ENCODE measurements at places on chromosomes 7 and 10.

DNA sequence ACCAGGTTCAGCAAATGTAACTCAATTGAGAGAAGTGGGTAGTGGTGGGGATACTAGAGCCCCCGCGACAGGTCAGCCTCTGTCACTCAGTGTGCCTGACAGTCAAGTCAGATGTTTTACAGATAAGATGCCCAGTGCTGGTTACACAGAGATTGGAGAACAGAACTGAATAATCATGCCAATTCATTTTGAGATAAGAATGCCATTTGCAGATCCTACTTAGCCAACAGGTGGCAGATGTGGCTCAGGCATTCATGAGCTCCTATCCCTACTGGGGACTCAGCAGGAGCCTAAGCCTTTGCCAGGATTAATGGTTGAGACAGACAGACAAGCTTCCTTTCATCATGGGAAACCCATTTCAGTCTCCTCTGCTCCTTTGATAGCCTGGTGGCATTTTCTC lies 137.8 kb downstream of the MAPK8 start:
- peak; percentile 86 for DNase-seq

DNA sequence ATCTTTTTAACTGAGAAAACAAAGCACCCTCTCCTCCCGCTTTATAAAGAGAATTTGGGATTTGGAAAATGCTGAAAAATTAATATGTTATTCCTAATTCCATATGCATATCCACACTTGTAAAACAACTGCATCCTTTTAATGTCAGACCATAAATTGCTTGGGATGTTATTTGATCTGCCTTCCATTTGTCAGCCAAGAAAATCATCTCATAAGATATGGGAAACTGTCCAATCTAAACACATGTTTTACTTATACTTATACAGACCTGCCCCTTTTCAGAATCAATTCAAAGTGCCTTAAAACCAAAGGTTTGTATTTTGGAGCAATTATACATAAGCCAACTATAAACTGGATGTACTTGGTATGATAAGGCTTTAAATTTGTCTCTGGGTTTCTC lies 595.5 kb upstream of the PFKP start:
- DNase-seq: no peak

DNA sequence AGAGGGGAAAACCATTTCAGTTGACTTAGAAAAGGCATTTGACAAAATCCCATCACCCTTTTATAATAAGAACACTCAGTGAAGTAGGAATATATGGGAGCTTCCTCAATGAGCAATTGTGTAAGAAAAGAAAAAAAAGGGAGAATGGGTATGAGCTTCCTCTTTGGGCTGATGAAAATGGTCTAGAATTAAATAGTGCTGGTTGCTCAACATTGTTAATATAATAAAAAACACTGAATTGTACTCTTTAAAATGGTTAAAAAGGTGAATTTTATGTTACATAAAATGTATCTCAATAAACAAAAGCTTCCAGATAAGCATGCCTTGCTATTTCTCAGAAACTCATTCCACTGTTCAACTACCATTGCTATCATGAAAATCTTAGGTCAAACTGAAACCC lies 40.6 kb downstream of the LRRC17 start:
- peak; percentile 45 for DNase-seq

- no peak for DNase-seq
These were observed 98.0 kb downstream of the ZMIZ1 start for GRCh38 chr10:79166741-79167140.

DNA sequence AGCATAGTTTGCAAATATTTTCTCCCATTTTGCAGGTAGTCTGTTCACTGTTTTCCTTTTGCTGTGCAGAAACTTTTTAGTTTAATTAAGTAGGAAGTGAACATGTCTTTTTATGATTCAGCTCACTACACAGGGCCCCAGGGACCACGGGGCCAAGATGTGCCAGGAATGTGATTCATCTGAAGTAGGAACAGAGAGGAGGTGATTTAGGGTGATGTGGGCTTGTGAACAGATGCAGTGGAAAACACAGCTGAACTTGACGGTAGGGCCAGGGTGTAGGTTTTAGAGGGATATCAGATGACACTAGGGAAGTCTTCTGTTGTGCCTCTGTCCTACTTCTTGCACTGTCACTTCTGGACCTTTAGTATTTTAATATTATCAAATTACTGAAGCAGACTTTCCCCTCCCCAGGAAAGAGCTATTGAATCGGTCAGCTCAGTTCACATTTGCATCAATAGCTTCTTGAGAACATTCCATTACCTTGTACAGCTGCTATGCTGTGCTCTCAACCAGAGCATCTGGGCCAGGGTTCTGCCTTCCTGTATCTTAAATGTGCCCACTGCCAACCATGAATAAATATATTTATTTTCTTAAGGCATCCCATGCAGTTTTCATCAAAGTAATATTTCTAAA lies 96.9 kb downstream of the OSBPL3 start:
- DNase-seq: no peak

DNA sequence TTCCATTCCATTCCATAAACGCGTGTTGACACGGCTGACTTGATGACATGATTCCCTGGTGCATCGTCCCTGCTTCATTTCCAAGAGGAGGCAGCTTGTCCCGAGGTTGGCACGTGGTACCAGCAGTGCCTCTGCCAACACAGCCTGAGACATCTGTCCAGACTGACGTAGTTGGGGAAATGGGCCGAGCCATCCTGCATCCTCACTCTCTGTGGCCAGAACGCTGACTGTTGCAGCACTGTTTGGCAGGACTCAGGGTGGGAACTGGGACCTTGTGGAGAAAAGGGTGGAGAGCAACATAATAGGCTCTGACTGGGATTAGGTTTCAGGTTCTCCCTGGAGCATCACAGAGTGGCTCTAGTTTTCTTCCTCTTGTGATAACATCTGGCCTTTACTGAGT lies 118.6 kb upstream of the BTBD16 start:
- DNase-seq: no peak

GRCh38 chr7:11648980-11649379 lies 183.0 kb downstream of the THSD7A start:
- DNase-seq: no peak

DNA sequence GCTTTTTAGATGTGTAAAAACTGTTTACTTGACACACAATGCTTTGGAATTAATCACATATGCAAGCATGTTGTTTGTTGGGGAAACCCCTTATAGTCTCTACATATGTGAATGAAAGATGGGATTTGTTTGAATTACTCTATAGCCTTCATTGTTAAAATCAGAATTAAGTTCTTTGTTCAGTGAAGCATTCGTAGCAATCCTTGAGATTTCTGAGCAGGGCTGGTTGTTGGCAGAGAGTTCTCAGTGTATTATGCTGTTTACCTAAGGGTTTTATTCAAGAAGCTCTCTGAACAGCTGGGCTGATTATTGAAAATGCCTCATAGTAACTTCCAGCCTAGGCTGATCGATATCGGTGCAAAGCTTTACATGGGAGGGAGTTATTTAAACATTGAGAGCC lies 190.9 kb downstream of the VTI1A start:
- no peak for DNase-seq

GRCh38 chr10:118732245-118733165 lies 22.3 kb downstream of the CACUL1 start:
- DNase-seq: peak; percentile 62

- DNase-seq: peak; percentile 57
These were observed 557 bp downstream of the TMEM120A start for GRCh38 chr7:75993689-75994387.

GRCh38 chr7:117896339-117896738 lies 23.1 kb upstream of the CTTNBP2 start:
- DNase-seq: no peak

- DNase-seq: no peak
These were observed 44.5 kb downstream of the FGFBP3 start for GRCh38 chr10:91864744-91865143.

- no peak for DNase-seq
These were observed 55.1 kb upstream of the LAMB1 start for GRCh38 chr7:108057951-108058481.

- DNase-seq: no peak
These were observed 25.5 kb upstream of the C10orf67 start for GRCh38 chr10:23370106-23370505.

- DNase-seq: no peak
These were observed 49.4 kb downstream of the TEX36 start for GRCh38 chr10:125633517-125633999.

- no peak for DNase-seq
These were observed 84.6 kb upstream of the PDE1C start for GRCh38 chr7:32154797-32155196.

DNA sequence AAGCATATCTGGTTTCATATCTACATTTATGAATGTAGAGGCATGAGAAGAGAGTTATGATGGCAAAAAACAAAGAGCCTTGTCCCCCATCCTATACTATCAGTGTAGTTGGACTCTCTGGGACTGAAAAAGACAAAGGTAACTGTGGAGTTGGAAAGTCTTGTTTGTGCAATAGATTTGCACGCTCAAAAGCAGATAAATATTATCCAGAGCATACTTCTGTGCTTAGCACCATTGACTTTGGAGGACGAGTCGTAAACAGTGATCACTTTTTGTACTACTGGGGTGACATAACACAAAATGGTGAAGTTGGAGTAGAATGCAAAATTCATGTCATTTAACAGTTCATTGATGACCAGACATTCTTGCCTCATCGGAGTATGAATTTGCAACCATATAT lies 85.2 kb upstream of the EGFR start:
- no peak for DNase-seq

- no peak for DNase-seq
These were observed 20.4 kb downstream of the JCAD start for GRCh38 chr10:30038781-30039536.

GRCh38 chr7:7577888-7578287 lies 11.2 kb downstream of the MIOS start:
- peak; percentile 53 for DNase-seq

GRCh38 chr10:102235598-102235920 lies 5.8 kb downstream of the PITX3 start:
- DNase-seq: no peak

GRCh38 chr10:2924431-2924830 lies 142.9 kb upstream of the PFKP start:
- peak; percentile 15 for DNase-seq

DNA sequence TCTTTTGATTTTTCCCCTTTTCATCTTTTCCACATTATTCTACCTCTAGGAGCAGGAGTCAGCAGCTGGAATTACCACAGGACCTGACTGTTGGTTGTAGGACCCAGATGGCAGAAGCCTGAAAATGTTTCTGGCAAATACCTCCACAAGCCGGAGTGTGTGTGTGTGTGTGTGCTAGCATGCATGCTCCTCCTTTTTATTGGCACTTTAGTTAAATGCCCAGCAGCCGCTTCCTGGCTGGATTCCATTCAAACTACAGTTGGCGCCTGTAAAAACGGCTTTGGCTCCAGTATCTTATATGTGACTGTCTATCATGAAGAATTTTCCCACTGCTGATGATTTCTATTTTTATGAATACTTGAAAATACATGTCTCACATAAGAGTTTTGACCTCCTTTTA lies 319.7 kb upstream of the SP4 start:
- DNase-seq: no peak

DNA sequence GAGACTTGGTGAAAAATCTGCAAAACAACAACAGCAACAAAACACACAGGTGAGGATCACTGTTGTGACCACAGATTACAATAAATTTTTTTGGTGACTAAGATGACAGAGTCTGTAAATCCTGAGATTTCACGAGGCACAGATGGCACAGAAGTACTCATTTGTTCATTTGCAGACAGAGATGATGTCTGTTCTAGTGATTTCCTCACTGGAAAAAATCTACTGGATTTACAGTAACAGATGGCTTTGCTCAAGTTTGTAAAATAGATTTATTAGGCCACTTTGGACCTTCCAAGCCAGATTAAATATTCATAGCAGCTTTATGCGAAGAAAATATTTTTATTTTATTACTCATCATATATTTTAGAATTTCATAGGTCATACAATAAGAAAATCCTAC lies 113.5 kb upstream of the IL6 start:
- DNase-seq: no peak

- DNase-seq: no peak
These were observed 67.2 kb downstream of the TBXAS1 start for GRCh38 chr7:139896288-139896687.

GRCh38 chr10:3281941-3282673 lies 109.5 kb upstream of the PITRM1 start:
- DNase-seq: no peak

GRCh38 chr7:20598459-20599309 lies 16.8 kb upstream of the ABCB5 start:
- peak; percentile 85 for DNase-seq

GRCh38 chr10:20087353-20087752 lies 271.1 kb downstream of the PLXDC2 start:
- no peak for DNase-seq

- DNase-seq: no peak
These were observed 261.4 kb downstream of the ZMYND11 start for GRCh38 chr10:396535-397220.

GRCh38 chr10:35735412-35735811 lies 93.3 kb upstream of the FZD8 start:
- DNase-seq: no peak

DNA sequence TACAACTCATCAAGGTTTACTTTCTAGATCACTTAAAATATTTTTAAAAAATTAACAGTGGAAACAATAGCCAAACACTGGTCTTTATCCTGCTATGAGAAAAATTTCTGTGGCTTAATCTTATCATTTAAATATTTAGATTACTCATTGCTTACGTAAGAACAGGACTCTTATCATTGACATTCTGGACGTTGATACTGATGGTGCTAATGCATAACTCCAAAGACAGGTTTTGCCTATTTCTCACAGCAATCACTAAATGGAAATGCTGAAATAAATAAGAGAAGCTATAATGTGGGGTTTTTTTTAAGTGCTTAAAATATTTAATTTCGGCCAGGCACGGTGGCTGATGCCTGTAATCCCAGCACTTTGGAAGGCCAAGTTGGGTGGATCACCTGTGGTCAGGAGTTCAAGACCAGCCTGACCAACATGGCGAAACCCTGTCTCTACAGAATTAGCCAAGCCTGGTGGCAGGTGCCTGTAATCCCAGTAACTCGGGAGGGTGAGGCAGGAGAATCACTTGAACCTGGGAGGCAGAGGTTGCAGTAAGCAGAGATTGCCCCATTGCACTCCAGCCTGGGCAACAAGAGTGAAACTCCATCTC lies 195.0 kb downstream of the HGF start:
- peak; percentile 7 for DNase-seq

DNA sequence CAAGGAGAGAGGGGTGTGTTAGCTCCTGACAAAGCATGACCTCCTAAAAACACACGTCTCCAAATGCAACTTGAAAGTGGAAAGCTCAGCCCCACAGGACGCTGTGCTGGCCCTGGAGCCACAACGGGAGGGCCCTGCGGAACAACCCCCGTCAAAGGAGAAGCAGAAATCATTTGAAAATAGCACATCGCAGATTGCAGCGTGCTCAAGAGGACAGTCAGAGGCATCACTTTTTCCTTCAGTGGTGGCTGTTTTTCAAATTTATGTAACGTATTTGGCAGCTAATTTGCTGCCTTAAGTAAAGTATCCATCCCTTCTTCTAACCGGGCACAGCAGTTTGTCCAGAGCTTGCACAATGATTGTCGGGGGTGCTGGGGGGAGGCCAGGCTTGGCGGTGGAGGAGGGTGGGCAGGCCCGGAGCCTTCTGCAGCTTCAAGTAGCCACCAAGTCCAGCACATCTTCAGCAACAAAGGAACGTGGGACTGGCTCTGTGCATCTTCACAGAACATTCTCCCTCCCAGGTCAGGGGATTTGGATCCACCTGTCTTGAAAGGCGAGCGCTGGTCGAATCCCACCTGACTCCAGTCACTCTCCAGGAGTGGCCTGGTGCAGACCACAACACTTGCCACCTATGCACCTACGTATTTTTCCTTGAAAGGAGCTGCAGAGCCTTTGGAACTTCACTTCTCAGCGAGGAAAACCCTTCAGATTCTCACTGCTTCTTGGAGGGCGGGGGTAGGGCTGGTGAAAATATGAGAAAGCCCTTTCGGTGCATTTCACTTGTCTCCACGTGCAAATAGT lies 346.3 kb downstream of the DNAJB6 start:
- DNase-seq: no peak

GRCh38 chr10:14820775-14821154 lies 17.1 kb downstream of the CDNF start:
- DNase-seq: no peak
